CD4-positive, CD25-positive, alpha-beta regulatory T cell (primary cell): ENCODE measurements at places on chromosomes 16 and 17.

GRCh38 chr17:35433075-35433894 is 985 bp upstream of the SLFN12 start:
- no peaks in the 10 kb centered on the region for H3K27me3 ChIP-seq
- peaks cover 32% of the 10 kb centered on the region for H3K4me1 ChIP-seq
- peak; percentile 39 for DNase-seq
- H3K27ac ChIP-seq = peak overlapping the region; percentile 72

- H3K36me3 ChIP-seq = no peaks in the 10 kb centered on the region
- H3K27ac ChIP-seq = no peak overlapping the region
- H3K4me1 ChIP-seq = no peaks in the 10 kb centered on the region
- H3K27me3 ChIP-seq = peaks cover 2% of the 10 kb centered on the region
- H3K4me3 ChIP-seq = no peak overlapping the region
Measured at GRCh38 chr16:9060225-9060624, 31.2 kb upstream of the HAPSTR1 start.

GRCh38 chr16:88695753-88696152 is 9.4 kb upstream of the SNAI3 start:
- H3K27ac ChIP-seq = peak overlapping the region; percentile 14
- no peak overlapping the region for H3K4me3 ChIP-seq
- no peaks in the 10 kb centered on the region for H3K27me3 ChIP-seq
- peaks cover 70% of the 10 kb centered on the region for H3K4me1 ChIP-seq
- peaks cover 37% of the 10 kb centered on the region for H3K36me3 ChIP-seq
- DNase-seq = no peak

DNA sequence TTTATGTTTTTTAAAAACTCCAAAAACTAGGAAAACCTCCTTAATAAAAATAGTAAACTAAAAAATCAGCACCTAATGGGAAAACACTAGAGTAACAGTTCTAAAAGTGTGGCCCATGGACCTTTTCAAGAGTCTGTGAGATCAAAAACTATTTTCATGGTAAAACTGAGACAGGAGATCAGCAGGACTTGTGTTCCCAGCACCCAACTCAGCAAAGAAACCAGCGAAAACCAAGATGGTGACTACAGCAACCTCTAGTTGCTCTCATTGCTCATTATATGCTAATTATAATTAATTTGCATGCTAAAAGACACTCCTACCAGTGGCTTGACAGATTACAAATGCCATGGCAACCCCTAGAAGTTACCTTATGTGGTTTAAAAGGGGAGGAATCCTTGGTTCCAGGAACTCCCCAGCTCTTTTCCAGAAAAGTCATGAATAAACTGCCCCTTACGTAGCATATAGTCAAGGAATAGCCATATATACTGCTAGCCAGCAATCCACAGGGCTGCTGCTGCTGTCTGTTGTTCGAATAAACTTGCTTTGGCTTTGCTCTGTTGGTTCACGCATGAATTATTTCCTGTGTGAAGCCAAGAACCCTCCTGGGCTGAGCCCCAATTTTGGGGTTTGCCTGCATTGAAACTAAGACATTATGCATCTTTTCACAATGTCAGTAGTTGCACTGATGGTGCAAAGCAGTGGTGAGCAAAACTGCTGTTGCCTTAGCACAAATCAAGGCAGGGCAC is 12.4 kb downstream of the CMTR2 start:
- no peak overlapping the region for H3K27ac ChIP-seq
- DNase-seq = no peak
- H3K27me3 ChIP-seq = peaks cover 2% of the 10 kb centered on the region
- H3K4me3 ChIP-seq = no peak overlapping the region

DNA sequence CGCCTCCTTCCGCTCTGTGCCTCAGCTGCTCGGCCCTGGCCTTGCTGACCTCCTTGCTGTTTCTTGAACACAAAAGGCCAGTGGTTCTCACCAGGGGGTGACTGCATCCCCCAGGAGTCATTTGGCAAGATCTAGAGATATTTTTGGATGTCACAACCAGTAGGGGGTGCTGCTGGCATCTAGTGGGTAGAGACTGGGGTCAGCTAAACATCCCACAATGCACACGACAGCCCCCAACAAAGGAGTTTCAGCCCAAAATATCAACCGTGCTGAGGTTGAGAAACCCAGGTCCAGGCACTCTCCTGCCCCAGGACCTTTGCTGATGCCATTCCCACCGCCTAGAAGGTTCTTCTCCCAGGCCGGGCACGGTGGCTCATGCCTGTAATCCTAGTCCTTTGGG is 39.7 kb downstream of the ABCC6 start:
- H3K4me1 ChIP-seq = no peaks in the 10 kb centered on the region
- no peak overlapping the region for H3K27ac ChIP-seq
- H3K27me3 ChIP-seq = no peaks in the 10 kb centered on the region
- no peaks in the 10 kb centered on the region for H3K36me3 ChIP-seq
- DNase-seq = no peak
- H3K4me3 ChIP-seq = no peak overlapping the region

GRCh38 chr17:17711641-17712162 is 30.4 kb downstream of the RAI1 start:
- H3K4me1 ChIP-seq = no peaks in the 10 kb centered on the region
- no peak overlapping the region for H3K27ac ChIP-seq
- no peak for DNase-seq
- no peaks in the 10 kb centered on the region for H3K36me3 ChIP-seq
- H3K4me3 ChIP-seq = no peak overlapping the region
- H3K27me3 ChIP-seq = no peaks in the 10 kb centered on the region

- no peaks in the 10 kb centered on the region for H3K27me3 ChIP-seq
- no peaks in the 10 kb centered on the region for H3K36me3 ChIP-seq
- H3K4me1 ChIP-seq = no peaks in the 10 kb centered on the region
Measured at GRCh38 chr16:78972986-78973385, 627.6 kb downstream of the MAF start.
